Stimulated activated CD8-positive, alpha-beta memory T cell treated with anti-CD3 and anti-CD28 coated beads, Interleukin-4, amount 100 ng/mL, for 4 hours (primary cell): ENCODE measurements at places on chromosomes 6 and 20.

GRCh38 chr20:13487202-13487601, 151.5 kb downstream of the TASP1 start:
- DNase-seq, result no peak

- DNase-seq, result no peak
Observed at GRCh38 chr6:136468711-136469110, 81.5 kb downstream of the MAP7 start.

DNA sequence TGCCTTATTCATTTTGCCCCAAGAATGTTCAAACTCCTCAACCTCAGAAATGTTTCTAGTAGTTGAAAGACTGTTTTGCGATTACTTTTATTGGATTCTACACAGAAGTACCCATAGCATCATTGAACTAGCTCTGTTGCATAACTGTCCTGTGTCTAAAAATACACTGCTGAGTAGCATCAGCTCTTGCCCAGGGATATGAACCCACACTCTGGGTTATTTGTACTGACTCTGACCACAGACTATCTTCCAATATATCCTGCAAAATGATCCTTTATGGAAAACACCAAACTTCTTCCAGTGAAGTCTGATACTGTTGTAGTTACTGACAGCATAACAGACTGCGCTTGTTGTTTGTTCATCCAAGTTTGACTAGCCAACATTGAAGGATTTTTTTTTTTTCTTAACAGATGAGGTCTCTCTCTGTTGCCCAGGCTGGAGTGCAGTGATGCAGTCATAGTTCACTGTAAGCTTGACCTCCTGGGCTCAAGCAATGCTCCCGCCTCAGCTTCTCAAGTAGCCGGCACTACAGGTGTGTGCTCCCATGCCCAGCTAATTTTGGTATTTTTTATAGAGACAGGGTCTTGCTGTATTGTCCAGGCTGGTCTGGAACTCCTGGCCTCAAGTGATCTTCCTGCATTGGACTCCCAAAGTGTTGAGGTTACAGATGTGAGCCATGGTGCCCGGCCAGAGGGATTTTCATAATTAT, 49.9 kb downstream of the TULP4 start:
- no peak for DNase-seq

GRCh38 chr6:15268137-15268908, 22.5 kb downstream of the JARID2 start:
- DNase-seq, result no peak

GRCh38 chr6:107679457-107679856, 144.7 kb downstream of the SCML4 start:
- DNase-seq, result no peak

GRCh38 chr6:85458782-85459181, 8.9 kb downstream of the NT5E start:
- DNase-seq, result no peak

- DNase-seq, result no peak
Observed at GRCh38 chr6:139944131-139944530, 569.7 kb upstream of the CITED2 start.

DNA sequence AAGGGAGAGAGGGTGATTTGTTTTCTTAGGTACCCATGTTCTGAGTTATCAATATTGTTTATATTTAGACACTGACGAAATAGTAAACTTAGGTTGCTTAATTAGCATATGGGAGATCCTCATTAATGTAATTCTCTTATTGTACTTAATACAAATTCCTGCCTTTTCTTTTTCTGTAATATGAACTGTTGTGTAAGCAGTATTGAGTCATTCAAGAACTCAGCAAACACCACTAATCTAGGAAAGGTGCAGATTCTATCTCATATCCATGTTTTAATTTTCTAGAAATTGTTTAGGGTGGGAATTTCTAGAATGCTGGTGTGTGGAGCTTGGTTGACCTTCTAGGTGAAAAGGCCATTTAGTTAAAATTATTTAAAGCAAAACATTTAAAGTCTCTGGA, 216.0 kb downstream of the ZFAND3 start:
- DNase-seq, result no peak

DNA sequence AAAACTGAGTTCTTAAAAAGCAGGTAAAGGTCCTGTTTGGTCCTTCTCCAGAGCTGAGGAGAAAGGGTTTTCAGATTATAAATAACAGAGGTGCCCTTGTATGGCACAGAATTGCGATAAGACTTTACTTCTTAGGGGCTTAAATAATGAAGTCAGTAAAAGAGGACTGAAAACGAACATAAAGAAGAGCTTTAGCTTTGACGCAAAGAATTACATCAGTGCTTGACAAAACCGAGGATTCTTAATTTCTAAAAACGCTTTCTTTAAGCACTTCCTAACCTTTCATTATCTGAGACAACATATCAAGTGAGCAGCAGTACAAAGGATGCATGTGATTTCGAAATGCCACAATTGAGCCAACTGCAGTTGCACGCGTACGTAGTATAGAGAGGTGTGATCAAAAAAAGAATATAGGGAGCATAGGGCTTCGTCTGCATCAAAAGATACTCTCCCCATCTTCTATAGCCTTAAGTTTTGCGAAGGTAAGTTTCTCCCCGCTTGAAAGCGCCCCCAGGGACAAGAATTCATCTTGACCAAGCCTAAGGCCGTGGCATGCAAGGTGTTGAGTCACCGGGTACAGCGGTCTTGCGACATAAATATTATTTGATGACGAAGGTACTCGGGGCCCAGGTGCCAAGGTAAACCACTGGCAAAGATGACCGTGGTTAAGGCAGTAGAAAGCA, 778 bp upstream of the LOC128125822 start:
- DNase-seq, result no peak

GRCh38 chr6:2055911-2056310, 189.5 kb downstream of the GMDS start:
- no peak for DNase-seq

- DNase-seq, result no peak
Observed at GRCh38 chr6:125732398-125732797, 17.0 kb upstream of the HEY2 start.

- DNase-seq, result no peak
Observed at GRCh38 chr6:140192018-140192417, 817.6 kb upstream of the CITED2 start.

DNA sequence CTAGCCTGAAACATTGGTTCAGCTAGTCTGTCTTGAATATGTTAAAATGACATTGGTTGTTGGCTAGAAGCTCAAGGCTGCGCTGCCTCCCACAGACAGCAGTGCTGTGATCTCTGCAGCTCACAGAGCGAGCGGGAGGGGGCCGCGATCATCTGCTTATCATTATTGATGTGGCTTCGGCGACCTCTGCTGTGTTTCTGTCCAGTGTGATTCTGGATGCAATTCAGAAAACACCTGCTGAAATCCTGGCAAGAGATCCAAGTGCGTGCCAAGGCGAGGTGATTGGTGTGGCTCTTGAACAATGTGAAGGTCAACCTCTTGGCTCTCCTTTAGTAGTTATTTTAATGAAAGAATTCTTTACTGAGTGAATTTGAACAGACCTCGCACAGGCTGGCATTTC, 142.3 kb upstream of the SASH1 start:
- DNase-seq, result no peak
